ENCODE measurements at places on chromosomes 1 and 21.

DNA sequence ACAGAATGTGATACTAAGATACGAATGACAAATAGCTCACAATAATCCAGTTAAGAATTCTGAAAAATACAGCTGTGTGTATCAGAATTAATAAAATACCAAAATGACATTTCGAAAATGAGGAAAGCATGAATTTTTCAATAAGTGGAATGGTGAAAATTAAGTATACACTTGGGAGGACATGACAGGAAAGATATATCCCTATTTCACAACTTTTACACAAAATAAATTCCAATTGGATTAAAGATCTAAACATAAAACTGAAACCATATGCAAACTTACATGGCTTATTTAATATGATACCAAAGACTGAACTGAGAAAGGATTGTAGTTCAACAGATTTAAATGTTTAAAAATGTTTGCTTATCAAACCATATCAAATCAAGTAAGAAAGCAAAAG, 510.4 kb upstream of the ADAMTS5 start:
- no peak for DNase-seq

GRCh38 chr1:53188099-53188498, 8.5 kb upstream of the CPT2 start:
- no peak for DNase-seq

DNA sequence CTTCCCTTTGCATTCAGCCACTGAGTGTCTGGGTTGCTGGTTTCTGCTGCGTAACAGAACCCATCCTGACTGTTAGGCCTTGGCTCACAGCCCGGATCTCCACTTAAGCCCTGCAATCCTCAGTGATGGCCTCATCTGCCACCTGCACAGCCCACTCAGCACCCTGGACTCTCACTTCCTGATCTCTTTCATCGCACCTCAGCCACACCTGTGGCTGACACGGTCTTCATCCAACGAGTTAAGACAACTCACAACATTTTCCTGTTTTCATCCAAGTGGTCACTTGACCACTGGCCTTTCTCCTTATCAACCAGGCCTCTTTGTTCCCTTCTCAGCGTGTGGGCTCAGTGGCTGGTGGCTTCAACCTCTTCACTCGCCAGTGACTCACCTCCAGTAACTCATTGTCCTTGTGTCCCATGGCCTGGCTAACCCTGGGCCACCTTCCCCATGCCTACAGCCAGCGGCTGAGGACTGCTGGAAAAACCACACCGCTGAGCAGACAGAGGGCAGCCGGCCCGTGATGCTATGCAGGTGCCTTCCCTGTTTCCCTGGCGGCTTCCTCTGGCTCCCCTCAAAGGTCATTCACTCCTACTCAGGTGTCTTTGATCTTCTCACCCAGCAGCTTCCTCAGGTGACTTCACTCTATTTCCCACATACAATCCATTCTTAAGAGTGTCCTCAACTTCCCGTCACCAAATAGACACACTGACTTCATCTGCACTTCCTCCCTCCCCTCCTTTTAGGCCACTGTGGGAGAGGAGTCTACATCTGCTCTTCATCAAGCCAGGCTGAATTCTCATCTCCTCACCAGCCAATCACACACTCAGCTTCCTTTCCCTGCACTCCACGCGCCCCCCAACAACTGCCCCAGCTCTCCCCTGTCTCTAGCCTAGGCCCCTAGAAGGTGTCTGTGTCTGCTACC, 19.9 kb upstream of the EDN2 start:
- peak; percentile 27 for DNase-seq

DNA sequence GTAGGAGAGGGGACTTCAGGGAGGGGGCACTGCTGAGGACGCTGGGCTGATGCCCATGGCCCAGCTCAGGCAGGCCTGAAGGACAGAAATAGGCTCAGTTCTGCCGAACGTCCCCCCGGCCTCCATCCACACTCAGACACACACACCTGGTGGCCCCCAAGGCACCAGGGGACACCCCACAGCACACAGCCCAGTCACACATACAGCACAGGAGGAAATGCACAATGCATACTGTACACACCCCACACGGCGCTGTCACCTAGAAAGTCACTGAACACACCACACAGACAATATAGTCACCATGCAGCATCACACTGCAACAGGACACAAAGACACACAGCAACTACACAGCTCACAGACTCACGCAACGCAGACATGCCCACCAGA, 562 bp downstream of the SYTL1 start:
- DNase-seq: no peak

DNA sequence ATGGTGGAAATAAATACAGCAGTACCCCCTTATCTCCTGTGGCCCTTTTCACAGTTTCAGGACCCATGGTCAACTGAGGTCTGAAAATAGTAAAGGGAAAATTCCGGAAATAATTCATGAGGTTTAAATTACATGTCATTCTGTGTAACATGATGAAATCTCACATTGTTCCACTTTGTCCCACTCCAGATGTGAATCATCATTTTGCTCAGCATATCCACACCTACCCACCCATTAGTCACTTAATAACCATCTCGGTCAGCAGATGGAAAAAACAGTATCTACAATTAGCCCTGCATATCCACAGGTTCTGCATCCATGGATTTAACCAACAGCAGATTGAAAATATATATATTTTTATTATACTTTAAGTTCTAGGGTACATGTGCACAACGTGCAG, 86.9 kb upstream of the GORAB start:
- DNase-seq: no peak
